ENCODE measurements at places on chromosomes 13 and 19.

- no peak for DNase-seq
Measured at GRCh38 chr13:76828316-76828741, 57.9 kb downstream of the KCTD12 start.

DNA sequence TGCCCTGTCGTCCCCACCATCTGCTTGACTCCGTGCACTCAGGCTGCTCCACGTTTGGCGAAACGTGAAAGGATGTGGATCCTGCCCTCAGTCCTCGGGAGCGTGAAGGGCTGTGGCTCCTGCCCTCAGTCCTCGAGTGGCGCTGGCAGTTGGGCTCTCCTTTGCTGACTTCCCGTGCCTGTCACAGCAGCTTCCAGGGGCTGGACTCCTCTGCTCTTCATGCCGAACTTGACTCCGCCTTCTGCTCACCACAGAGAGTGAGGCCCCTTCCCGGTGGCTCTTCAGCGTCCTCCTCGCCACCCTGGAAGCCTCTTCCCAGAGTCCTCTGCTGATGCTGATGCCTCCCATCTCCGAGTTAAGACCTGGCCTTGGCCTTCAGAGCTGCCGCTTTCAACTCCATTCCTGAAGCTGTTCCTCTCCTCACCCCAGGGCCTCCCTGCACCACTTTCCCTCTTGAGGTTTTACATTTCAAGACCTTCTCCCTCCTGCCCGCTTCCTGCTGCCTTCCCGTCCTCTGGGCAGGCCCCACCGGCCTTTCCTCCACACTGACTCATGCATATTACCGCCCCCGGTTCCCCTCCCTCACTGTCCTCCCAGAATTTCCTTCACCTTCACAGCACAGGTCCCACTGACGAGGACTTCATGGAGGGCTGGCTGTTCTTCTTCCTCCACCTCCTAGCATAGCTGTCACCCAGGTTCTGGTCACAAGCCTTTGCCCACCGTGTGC lies 111.7 kb downstream of the SHISA2 start:
- DNase-seq, result no peak

DNA sequence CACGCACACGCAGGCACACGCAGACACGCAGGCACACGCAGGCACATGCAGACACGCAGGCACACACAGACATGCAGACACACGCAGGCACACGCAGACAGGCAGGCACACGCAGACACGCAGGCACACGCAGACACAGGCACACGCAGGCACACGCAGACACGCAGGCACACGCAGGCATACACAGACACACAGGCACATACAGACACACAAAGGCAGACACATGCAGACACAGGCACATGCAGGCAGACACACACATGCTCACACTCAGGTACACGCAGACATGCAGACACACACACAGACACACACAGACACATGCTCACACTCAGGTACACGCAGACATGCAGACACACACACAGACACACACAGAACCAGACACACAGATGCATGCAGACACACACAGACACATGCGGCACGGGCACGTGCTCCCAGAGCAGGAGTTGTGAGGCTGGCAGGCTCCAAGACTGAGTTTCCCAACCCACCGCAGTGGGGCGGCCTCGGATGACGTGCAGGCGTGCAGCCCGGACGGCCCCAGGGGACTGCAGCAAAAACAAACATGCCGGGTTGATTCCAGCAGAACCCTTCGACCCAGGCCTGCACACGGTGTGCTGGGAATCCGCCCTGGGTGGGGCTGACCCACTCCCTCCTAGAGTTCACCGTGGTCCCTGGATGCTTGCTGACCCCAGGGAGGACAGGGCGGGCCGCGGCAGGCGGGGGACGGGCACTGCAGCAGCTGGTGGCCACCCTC lies 100.0 kb downstream of the GADD45B start:
- DNase-seq, result peak; percentile 92

- DNase-seq, result no peak
Measured at GRCh38 chr13:48437371-48437770, 24.5 kb upstream of the LPAR6 start.

- no peak for DNase-seq
Measured at GRCh38 chr13:27665333-27665732, 43.6 kb downstream of the POLR1D start.
